ENCODE measurements at places on chromosomes 11 and 22. TPM values are rescaled to one million over a fixed set of nuclear protein-coding genes. Genes with fewer than 3 reads are reported as not detected.

GRCh38 chr11:67644472-67645418 is 5.2 kb upstream of the TBX10 start:
- peak; percentile 53 for DNase-seq

TSPAN32 gene
- total RNA-seq: 7.3 TPM

DNA sequence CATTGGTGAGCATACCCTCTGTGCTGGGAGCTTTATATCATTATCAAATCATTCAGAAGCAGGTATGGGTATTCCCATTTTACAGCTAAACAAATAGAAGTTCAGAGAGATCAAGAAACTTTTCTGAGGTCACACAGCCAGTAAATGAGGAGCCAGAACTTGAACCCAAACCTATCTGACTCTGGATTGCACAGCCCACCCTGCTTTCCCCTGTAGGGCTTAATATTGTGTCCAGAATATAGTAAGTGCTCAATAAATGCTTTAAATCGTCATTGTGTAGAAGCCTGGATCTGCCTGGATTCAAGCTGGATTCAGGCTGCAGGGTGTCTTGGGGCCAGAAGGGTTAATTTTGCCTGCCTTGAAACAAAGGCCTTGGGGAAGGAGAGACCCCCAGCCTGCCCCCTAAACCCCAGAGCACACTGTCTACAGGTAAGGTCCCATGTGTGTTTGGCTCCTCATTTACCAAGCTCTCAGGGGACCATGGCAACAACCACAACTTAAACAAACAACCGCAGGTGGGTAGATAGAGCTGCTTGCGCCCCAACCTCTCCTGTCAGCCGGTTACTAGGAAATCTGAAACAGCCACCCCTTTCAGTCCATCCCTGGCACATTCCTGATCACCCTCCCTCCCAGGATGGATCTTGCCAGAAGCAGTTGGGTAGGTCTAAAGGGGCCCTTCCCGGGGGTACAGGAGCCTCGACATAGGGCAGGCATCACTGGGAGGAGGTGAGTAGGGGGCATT is 3.0 kb upstream of the SEC14L3 start:
- no peak for DNase-seq

- DNase-seq: no peak
Measured at GRCh38 chr22:29266564-29267461, 968 bp downstream of the RHBDD3 start.

- DNase-seq: no peak
Measured at GRCh38 chr11:36296884-36297543, 926 bp downstream of the PRR5L start.

- no peak for DNase-seq
Measured at GRCh38 chr22:23910496-23911190, 16.5 kb downstream of the MIF start.

GRCh38 chr11:76653012-76653673 is 17.4 kb downstream of the LRRC32 start:
- DNase-seq: peak; percentile 52

DNA sequence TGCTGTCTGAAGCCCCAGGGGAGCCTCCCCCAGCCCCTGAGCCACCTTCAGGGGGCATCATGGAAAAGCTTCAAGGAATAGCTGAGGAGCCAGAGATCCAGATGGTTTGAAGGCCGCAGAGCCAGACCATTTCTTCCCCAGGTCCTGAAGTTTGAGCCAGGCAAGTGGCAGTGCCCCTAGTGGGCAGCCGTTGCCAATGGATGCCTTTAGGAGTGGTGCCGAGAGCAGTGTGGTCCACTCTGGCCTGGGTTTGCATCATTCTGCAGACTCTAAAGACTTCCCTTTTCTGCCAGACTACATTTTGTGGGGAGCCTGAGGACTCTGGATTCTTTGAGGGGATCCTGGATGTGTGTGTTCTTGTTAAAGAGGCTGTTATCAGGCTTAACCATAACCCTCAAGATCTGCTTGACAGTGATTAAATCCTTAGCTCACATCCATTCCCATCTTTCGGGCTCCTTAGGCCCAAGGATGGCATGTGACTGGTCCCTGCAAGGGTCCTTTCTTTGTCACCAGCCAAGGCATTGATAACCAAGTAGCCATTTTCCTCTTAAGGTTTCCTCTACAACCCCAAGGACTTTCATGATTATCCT is 13.1 kb downstream of the HINFP start:
- DNase-seq: no peak

PRAME gene
- total RNA-seq: 0.27 TPM

PLA2G3 gene
- total RNA-seq: not detected

Measured in sciatic nerve (tissue), 2 donors.